ENCODE measurements at places on chromosomes 12 and 14. TPM values are rescaled to one million over a fixed set of nuclear protein-coding genes. Genes with fewer than 3 reads are reported as not detected.

GRCh38 chr14:54769951-54770863, 132.4 kb downstream of the GCH1 start:
- no peak for DNase-seq
- H3K36me3 ChIP-seq = peaks cover 21% of the 10 kb centered on the region
- H3K27me3 ChIP-seq = no peaks in the 10 kb centered on the region
- peak overlapping the region; percentile 96 for H3K27ac ChIP-seq
- peaks cover 67% of the 10 kb centered on the region for H3K4me1 ChIP-seq

GRCh38 chr12:103627189-103627855, 40.2 kb downstream of the STAB2 start:
- H3K4me3 ChIP-seq = no peak overlapping the region
- H3K27ac ChIP-seq = no peak overlapping the region
- no peaks in the 10 kb centered on the region for H3K36me3 ChIP-seq
- no peaks in the 10 kb centered on the region for H3K27me3 ChIP-seq

- H3K27me3 ChIP-seq = no peaks in the 10 kb centered on the region
- H3K4me3 ChIP-seq = peak overlapping the region; percentile 68
- no peak for DNase-seq
- H3K36me3 ChIP-seq = no peaks in the 10 kb centered on the region
- peaks cover 36% of the 10 kb centered on the region for H3K4me1 ChIP-seq
- peak overlapping the region; percentile 46 for H3K27ac ChIP-seq
Observed at GRCh38 chr12:11812241-11812585, 162.7 kb downstream of the ETV6 start.

- no peaks in the 10 kb centered on the region for H3K27me3 ChIP-seq
Observed at GRCh38 chr14:59190372-59190771, 1.9 kb downstream of the DAAM1 start.

Gene AKAP6
- 104 TPM for total RNA-seq

GRCh38 chr12:5874514-5874913, 70.5 kb downstream of the ANO2 start:
- H3K36me3 ChIP-seq = no peaks in the 10 kb centered on the region
- H3K27me3 ChIP-seq = no peaks in the 10 kb centered on the region
- no peak overlapping the region for H3K27ac ChIP-seq
- DNase-seq = no peak
- no peak overlapping the region for H3K4me3 ChIP-seq

GRCh38 chr14:95043732-95044462, 113.4 kb downstream of the DICER1 start:
- H3K27ac ChIP-seq = no peak overlapping the region
- no peak for DNase-seq
- H3K36me3 ChIP-seq = no peaks in the 10 kb centered on the region

DNA sequence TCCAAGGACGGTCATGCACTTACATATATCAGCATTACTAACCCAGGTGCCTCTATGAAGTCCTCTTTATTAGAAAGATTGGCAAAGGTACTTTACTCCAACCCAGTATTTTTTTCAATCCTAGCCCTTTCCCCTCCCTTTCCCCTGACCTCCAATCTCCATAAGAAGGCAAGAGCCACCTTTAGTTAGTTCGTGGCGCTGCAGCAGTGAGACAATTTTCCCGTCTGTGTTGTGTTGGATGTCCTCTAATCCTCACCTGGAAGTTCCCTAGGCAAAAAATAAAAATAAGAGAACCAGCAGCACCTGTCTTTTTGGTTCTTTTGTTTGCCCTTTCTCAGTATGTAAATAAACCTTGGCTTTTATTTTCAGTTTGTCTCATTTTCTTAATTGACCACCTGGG, 439.6 kb upstream of the LRFN5 start:
- H3K27me3 ChIP-seq = no peaks in the 10 kb centered on the region
- H3K4me1 ChIP-seq = no peaks in the 10 kb centered on the region
- H3K36me3 ChIP-seq = no peaks in the 10 kb centered on the region
- H3K27ac ChIP-seq = no peak overlapping the region

DNA sequence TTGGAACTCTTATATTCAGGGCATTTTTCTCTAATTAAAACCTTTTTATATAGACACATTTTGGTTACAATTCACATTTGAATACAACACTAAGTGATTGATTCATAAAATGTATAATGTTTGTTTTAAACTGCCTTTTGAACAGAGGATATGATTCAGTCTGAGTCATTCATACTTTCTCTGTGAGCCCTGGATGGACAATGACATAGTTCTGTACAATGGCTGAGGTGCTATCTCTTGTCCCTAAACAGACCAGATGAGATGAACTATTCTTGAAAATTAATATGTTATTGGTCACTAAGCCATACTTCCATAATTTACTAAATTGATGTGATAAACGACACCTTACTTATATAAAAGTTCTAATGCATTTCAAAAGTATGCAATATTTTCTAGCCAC, 199.7 kb upstream of the ATXN7L3B start:
- no peak overlapping the region for H3K27ac ChIP-seq
- no peaks in the 10 kb centered on the region for H3K36me3 ChIP-seq
- H3K27me3 ChIP-seq = no peaks in the 10 kb centered on the region
- H3K4me1 ChIP-seq = no peaks in the 10 kb centered on the region
- H3K4me3 ChIP-seq = no peak overlapping the region

DNA sequence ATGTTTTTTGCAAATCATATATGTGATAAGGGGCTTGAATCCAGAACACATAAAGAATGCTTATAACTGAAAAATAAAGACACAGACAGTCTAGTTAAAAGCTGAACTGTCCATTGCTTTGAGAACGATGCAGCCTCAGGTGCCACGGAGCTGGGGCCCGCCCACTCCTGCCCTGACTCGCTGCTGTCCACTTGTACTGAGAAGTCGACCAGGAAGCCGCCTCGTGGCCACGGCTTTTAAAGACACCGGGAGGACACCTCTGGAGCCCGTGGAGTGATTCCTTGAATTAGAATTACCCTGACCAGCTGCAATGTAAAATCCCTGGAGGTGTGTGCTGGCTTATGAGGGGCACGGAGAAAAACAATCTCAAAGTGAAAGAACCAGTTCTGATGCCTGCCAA, 23.9 kb upstream of the TEX22 start:
- H3K4me1 ChIP-seq = no peaks in the 10 kb centered on the region
- DNase-seq = no peak
- no peaks in the 10 kb centered on the region for H3K27me3 ChIP-seq
- H3K27ac ChIP-seq = no peak overlapping the region

Gene TAS2R43
- 2.7 TPM for total RNA-seq

Gene DNAH10
- 0.14 TPM for total RNA-seq

Gene ARHGAP9
- 32.5 TPM for total RNA-seq

DNA sequence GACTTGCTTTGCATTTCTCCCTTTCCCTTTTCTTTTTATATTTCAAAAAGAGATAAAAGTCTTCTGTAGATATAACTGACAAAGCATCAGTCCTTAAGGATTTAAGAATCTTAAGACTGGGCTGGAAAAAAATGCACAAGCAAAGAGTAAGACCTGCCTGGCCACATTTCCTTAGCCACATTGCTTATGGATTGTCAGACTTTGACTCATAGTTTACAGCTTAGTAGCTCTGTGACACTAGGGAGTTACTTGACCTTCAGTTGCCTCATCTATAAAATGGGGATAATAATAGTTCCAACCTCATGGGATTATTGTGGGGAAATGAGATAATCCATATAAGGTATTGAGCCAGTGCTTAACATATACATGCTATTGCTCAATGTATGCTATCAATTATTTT, 66.4 kb upstream of the STK38L start:
- H3K27me3 ChIP-seq = no peaks in the 10 kb centered on the region
- DNase-seq = no peak
- no peaks in the 10 kb centered on the region for H3K36me3 ChIP-seq
- peaks cover 15% of the 10 kb centered on the region for H3K4me1 ChIP-seq
- H3K27ac ChIP-seq = peak overlapping the region; percentile 88

Gene ABCD2
- 1.1 TPM for total RNA-seq

Gene RAPGEF3
- 77.4 TPM for total RNA-seq

GRCh38 chr12:43852744-43853143, 16.9 kb downstream of the TMEM117 start:
- no peaks in the 10 kb centered on the region for H3K36me3 ChIP-seq
- no peaks in the 10 kb centered on the region for H3K4me1 ChIP-seq
- no peak overlapping the region for H3K4me3 ChIP-seq

GRCh38 chr14:46686652-46687051, 35.1 kb upstream of the RPL10L start:
- no peak for DNase-seq
- H3K27me3 ChIP-seq = no peaks in the 10 kb centered on the region
- no peak overlapping the region for H3K4me3 ChIP-seq
- no peak overlapping the region for H3K27ac ChIP-seq
- H3K4me1 ChIP-seq = no peaks in the 10 kb centered on the region

DNA sequence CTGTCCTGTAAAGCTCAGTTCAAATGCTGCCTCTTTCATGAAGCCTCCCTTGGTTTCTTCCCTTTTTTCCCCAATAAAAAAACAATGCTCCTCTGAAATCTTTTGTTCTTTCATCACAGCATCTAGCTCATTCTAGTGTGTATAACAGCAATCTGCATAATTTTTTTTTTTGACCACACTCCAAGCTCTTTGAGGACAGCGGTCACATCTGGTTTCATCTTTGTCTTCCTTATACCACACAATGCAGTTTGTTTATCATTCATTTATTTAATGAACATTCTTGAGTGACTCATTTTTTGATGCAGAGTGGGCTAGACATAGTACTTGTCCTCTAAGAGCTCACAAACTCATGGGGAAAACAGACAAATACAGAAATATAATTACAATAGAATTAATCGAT, 7.3 kb downstream of the GNG2 start:
- no peak for DNase-seq
- H3K36me3 ChIP-seq = no peaks in the 10 kb centered on the region
- H3K27me3 ChIP-seq = no peaks in the 10 kb centered on the region
- H3K4me1 ChIP-seq = no peaks in the 10 kb centered on the region
- H3K4me3 ChIP-seq = no peak overlapping the region
- no peak overlapping the region for H3K27ac ChIP-seq
